ENCODE measurements at places on chromosomes 1 and 21. TPM values are rescaled to one million over a fixed set of nuclear protein-coding genes. Genes with fewer than 3 reads are reported as not detected.

DNA sequence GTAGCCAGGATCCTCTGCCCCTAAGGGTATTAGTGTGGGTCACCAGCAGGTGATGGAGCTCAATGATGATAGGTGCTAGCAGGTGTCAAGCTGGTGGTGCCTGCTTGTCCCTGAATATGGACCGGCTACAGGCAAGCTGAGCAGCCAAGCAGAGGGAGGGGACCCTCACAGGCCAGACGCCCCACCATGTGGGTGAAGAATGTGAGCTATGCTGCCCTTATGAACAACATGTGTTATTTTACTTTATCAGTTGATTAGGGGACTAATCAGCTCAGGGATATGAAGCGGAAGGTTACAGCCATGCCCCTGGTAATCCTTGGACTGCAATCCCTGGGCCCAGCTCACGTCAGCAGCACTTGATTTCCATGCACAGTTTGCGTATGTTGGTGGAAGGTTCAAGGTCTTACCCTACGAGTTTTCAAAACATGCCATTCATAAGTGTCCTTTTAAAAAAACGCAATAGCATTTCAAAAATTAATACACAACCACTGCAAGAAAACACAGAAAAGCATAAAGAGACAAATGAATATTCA lies 106.0 kb downstream of the CDC7 start:
- H3K27me3 ChIP-seq, result no peaks in the 10 kb centered on the region
- no peak overlapping the region for H3K27ac ChIP-seq
- peaks cover 24% of the 10 kb centered on the region for H3K4me1 ChIP-seq
- H3K36me3 ChIP-seq, result peaks cover 4% of the 10 kb centered on the region

DNA sequence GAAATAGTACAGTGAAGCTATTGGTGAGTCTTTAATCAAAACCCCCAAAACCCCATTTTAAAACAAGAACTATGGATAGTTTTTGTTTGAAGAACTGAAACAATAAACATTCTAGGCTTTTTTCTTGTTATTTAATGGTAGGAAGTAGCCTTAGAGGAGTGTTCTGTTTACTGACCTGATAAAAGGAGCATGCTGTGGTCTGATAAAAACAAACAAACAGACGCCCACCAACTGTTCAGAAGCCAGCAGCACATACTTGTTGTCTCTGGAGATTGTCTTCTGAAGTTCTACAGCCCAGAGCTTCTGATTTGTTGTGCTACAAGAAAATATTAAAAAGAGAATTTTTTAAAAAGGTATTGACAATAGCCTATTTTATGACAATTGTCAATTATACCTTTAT lies 54.1 kb upstream of the CFAP298 start:
- H3K36me3 ChIP-seq, result peaks cover 42% of the 10 kb centered on the region
- H3K27me3 ChIP-seq, result no peaks in the 10 kb centered on the region
- DNase-seq, result no peak
- no peak overlapping the region for H3K27ac ChIP-seq

- H3K4me1 ChIP-seq, result peaks cover 69% of the 10 kb centered on the region
- no peak for DNase-seq
- H3K36me3 ChIP-seq, result no peaks in the 10 kb centered on the region
- peak overlapping the region; percentile 87 for H3K27ac ChIP-seq
- H3K4me3 ChIP-seq, result peak overlapping the region; percentile 93
- H3K27me3 ChIP-seq, result no peaks in the 10 kb centered on the region
Observed at GRCh38 chr1:55213885-55214211, 1.3 kb downstream of the USP24 start.

DNA sequence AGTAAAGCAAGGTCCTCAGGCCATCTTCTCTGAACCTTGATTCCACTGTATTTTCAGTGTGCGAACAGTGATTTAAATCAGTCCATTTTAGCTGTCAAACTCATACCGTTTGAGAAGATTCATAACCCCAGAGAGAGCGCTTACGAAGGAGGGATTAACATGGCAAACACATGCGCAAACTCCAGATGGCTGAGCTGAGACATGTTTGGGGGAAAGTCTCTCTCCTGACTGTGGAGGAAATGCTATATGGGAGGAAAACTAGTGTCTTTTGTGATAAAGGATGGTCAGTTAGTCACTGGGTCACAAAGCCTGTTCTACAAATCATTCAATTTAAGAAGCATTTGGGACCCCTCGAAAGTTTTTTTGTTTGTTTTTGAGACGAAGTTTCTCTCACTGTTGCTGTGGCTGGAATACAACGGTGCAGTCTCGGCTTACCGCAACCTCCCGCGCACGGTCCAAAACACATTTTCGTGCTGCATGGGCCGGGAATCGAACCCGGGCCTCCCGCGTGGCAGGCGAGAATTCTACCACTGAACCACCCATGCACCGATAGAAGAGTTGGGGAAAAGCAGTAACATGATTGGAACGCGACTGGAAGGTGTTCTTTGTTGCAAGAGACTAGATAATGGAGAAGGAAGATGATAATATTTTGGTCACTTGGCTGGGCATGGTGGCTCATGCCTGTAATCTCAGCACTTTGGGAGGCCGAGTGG lies 58.4 kb upstream of the CXADR start:
- peaks cover 3% of the 10 kb centered on the region for H3K36me3 ChIP-seq
- peaks cover 7% of the 10 kb centered on the region for H3K27me3 ChIP-seq
- peak overlapping the region; percentile 97 for H3K27ac ChIP-seq
- peak overlapping the region; percentile 90 for H3K4me3 ChIP-seq
- peaks cover 18% of the 10 kb centered on the region for H3K4me1 ChIP-seq

The FCGR3B gene
- total RNA-seq, result not detected

Measured in type B pancreatic cell (in vitro differentiated cells).